ENCODE measurements at places on chromosomes 11 and 22.

DNA sequence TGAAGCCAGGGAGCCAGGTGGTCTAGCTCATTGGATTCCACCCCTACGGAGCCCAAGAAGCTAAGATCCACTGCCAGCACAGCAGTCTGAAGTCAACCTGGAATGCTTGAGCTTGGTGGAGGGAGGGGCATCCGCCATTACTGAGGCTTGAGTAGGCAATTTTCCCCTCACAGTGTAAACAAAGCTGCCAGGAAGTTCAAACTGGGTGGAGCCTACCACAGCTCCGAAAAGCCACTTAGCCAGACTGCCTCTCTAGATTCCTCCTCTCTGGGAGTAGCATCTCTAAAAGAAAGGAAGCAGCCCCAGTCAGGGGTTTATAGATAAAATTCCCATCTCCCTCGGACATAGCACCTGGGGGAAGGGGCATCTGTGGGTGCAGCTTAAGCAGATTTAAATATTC is 620.3 kb downstream of the NELL1 start:
- no peak for DNase-seq

DNA sequence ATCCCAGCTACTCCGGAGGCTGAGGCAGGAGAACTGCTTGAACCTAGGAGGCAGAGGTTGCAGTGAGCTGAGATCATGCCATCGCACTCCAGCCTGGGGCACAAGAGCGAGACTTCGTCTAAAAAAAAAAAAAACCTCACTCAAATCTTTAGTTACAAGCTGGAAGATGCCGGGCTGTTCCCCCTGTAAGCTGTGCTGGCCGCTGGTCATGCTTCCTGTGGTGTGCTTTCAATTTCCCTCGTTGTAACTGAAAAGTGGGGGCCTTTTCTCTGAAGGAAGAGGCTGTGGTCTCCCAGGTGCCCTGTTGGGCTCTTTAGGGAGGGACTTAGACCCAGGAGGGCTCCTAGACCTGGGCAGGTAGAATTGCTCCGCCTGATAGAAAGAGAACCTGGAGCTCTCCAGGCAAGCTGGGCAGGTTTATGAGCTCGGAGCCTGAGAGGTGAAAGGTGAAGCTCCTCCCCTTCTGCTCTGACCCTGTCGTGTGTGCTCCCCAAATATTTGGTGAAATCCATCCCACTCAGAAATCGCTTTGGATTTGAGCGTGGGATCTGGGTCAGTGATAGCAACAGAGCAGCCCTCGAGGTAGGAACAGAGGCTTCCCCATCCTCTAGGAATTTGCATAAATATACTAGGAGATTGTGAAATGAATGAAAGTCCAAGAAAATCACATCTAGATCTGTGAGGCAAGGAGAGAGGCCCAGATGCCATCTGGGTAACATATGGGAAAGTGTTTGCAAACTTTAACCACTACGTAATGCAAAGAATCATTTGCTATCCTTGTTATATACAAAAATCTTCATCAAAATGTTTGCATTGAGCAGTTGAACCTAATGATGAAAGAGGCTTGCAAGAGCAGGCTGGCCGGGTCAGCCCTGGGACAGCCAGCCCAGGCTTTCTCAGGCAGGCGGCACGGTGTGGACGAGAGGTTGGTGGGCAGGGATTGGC is 154.3 kb downstream of the FBXO7 start:
- no peak for DNase-seq

GRCh38 chr11:13249992-13250391 is 27.6 kb upstream of the BMAL1 start:
- no peak for DNase-seq

DNA sequence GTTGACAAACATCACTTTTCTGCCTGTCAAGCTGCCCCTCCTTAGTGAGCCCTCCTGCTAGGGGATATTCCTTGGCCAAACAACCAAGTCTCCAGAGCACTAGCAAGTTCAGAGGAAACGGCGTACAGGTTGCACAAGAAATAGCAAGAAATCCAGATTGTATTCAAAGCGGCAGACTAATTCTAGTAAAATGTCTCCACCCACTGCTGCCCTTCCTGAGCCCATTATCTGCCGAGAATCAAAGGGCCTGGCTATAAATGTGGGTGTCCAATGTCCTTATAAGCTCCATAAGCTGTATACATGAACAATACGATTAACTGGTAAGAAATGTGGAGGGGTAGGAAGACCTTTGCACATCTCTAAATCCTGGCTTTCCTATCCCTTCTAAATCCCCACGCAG is 44.0 kb upstream of the AKIP1 start:
- DNase-seq: no peak

GRCh38 chr22:25362883-25363240 is 143.4 kb downstream of the CRYBB2 start:
- no peak for DNase-seq

GRCh38 chr22:46007848-46008261 is 30.9 kb upstream of the WNT7B start:
- no peak for DNase-seq

DNA sequence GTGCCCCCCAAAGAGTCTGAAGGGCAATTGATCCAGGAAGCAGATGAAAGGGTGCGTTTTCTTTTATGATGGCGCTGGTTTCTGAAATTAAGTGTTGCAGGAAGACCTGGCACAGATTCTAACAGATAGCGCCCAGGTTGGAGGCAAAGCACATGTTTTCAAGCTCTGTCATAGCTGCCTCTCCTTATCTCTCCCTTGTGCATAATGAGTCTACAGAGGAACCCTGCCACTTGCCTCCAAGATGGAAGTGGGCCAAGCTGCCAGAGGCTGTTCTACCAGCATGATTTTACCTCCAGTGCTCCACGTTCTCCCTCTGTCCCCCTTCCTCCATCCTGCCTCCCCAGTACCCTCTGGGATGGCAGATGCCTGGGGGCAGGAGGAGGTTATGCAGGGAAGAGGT is 30.0 kb upstream of the TLCD5 start:
- no peak for DNase-seq

- DNase-seq: no peak
Measured at GRCh38 chr11:20754933-20755332, 85.5 kb downstream of the NELL1 start.

- DNase-seq: no peak
Measured at GRCh38 chr11:111045407-111045803, 200.1 kb upstream of the POU2AF2 start.

DNA sequence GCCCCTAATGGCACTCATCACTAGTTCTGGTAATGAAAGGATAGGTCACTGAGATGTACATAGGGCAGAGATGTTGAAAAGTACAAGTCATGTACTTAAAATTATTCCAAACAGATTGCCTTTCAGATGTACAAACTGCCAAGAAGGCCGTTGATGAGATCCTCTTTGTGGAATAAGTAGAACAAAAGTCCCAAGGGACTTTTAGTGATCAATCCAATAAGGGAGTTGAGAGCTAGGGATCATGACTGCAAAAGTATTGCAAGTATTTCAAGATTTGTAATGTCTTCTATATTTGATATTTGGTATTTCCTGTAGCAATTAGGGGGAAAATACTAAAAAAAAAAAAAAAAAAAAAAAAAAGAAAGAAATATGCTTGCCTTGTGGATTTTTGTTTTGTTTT is 82.2 kb downstream of the ATG16L2 start:
- DNase-seq: no peak

- DNase-seq: no peak
Measured at GRCh38 chr11:19253153-19253745, 12.5 kb upstream of the E2F8 start.

GRCh38 chr22:35467681-35468434 is 67.9 kb downstream of the MCM5 start:
- DNase-seq: no peak

GRCh38 chr11:118010738-118011461 is 24.7 kb downstream of the IL10RA start:
- no peak for DNase-seq

GRCh38 chr22:23499845-23500500 is 80.1 kb downstream of the IGLL1 start:
- DNase-seq: no peak

GRCh38 chr11:118841469-118842242 is 42.0 kb upstream of the CXCR5 start:
- no peak for DNase-seq

- no peak for DNase-seq
Measured at GRCh38 chr11:126127898-126128297, 65.2 kb upstream of the CDON start.

GRCh38 chr22:25114369-25115362 is 85.0 kb upstream of the CRYBB3 start:
- DNase-seq: no peak

DNA sequence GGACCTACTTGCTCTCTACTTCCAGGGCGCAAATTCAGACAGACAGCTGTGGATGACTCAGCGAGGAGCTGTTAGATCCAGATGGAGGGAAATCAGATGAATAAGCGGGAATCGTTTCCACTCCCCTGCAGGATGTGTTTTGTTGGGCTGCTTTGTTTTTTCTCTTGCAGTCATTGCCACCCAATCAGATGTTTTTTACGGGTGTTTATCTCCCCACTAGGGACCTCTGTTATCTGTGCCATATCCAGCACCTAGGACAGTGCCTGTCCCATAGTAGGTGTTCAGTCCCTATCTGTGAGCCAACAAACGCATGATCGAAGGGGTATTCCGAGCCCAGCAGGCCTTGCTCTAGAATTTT is 51.1 kb upstream of the PARVG start:
- no peak for DNase-seq

DNA sequence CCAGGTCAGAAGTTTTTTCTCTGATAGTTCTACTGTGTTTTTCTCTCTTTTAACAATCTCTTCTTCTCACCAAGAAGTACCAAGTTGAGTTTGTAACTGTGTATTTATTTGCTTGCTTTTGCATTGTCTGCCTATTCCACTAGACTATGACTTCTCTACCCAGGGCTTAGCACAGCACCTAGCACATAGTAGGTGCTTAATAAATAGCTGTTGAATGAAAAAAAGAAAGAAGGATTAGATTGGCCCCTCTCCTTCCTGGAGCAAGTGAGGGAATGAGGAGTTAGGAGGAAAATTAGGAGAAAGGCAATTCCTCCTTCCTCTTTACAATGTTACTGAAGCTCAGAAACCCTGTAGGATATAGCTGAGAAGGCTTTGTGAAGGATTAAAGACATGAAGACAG is 83.3 kb downstream of the FBXO7 start:
- no peak for DNase-seq
